SJCRH30 (cell line): ENCODE measurements at places on chromosomes 4 and X. TPM values are rescaled to one million over a fixed set of nuclear protein-coding genes. Genes with fewer than 3 reads are reported as not detected.

Gene HELT
- not detected in 2 replicates for total RNA-seq

Gene GPR173
- 1.3 TPM in 2 replicates for total RNA-seq

Gene CXCL13
- total RNA-seq, result not detected in 2 replicates

Gene STATH
- 6.3 and 6.8 TPM in 2 replicates for total RNA-seq

Gene RAI2
- not detected in 2 replicates for total RNA-seq

Gene GAB3
- 0.03 TPM in 1 of 2 replicates, not detected in the other for total RNA-seq

Gene GYG2
- total RNA-seq, result 13.7 and 14.4 TPM in 2 replicates
